ENCODE measurements at places on chromosomes 2 and 18.

GRCh38 chr2:170218456-170218855 lies 40.5 kb downstream of the MYO3B start:
- no peak for DNase-seq

DNA sequence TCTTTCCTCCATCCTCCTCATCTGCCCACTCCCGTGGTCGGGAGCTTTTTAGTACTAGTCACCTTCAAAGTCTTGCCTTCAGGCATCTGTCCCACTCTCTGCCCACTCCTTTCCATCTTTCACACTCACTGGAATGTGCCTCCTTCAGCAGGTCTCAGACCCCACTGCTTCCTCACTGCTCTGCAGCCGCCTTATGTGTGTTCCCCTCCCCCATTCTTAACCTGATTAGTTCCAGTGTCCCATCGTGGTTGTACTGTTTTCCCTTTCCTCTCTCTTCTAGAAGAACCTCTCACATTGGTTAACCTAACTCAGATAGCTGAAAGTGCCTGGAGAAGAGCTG lies 3.0 kb downstream of the ARMC9 start:
- no peak for DNase-seq

- no peak for DNase-seq
Measured at GRCh38 chr18:42374961-42375360, 419.9 kb downstream of the PIK3C3 start.

GRCh38 chr2:152696476-152696875 lies 20.8 kb downstream of the PRPF40A start:
- no peak for DNase-seq

GRCh38 chr2:239548965-239549595 lies 148.3 kb upstream of the HDAC4 start:
- DNase-seq = no peak

DNA sequence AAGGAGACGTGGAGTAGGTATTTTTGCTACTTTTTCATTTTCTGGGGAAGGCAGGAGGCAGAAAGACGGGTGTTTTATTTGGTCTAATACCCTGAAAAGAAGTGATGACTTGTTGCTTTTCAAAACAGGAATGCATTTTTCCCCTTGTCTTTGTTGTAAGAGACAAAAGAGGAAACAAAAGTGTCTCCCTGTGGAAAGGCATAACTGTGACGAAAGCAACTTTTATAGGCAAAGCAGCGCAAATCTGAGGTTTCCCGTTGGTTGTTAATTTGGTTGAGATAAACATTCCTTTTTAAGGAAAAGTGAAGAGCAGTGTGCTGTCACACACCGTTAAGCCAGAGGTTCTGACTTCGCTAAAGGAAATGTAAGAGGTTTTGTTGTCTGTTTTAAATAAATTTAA lies 3.4 kb downstream of the FZD7 start:
- DNase-seq = no peak

- no peak for DNase-seq
Measured at GRCh38 chr2:151824886-151825285, 3.3 kb downstream of the ARL5A start.

Measured in NCI-H2107 (cell line).